ENCODE measurements at places on chromosomes 5 and 9.

GRCh38 chr5:107459605-107460004, 211.1 kb downstream of the EFNA5 start:
- no peak for DNase-seq

DNA sequence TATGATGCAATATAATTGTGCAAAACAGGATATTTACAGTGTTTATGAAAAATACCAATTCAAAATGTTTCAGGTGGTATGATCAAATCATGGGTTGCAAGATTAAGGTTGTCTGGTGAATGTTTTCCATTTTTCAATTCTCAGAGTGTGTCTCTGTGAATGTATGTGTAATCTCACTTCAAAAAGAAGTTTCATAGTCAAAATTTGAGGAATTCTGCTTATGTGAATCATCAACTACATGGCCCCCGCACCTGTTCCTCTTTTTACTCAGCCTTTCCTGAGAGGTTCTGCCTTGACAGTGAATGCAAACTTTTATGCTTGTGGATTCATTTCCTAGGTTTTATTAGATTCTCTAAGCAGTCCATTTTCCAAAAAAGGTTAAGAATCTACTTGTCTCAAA, 32.1 kb downstream of the KCTD16 start:
- no peak for DNase-seq

GRCh38 chr9:94139672-94140417, 55.6 kb downstream of the PTPDC1 start:
- no peak for DNase-seq

- no peak for DNase-seq
These were observed 242.1 kb upstream of the NUDT12 start for GRCh38 chr5:103804711-103805110.

GRCh38 chr9:73080110-73080694, 71.5 kb upstream of the ANXA1 start:
- no peak for DNase-seq

DNA sequence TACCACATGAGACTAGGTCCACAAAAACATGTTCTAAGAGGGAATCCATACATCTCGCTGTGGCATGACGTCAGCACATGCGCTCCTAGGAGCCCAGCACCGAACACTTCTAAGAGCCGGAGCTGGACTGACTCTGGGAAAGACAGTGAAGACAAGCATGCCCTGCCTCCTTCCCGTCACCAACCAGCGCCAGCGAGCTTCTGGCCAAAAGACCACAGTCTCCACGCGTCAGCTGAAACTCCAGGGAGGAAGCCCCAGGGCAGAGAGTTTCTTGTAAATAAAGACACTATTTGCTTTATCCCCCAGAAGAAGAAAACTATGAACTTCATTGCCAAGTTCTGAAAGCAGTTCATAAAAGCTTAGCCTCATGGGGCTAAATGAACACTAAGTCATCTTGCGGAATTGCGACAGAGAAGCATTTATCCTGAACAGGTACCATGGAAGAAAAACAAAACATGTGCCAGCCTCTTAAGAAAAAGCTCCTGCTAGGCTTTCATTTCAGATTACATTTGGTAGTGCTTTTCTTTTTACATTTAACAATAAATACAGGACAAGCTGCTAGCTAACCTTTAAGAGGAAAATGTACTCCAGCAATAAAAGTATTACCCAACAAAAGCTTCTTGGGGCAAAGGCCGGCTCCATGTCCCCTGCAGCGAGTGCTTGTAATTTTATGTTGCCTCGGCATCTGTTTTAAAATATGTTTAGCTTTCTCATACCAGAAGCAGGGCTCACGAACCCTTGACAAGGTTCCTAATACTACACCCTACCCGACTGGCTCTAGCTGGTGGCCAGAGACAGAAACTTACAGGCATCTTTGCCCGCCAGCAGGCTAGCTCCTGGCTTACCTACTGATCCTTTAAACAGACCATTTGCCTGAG, 96.5 kb downstream of the PRRT1B start:
- no peak for DNase-seq
